ENCODE measurements at places on chromosomes 3 and 15.

- no peak for DNase-seq
Observed at GRCh38 chr15:78533331-78533730, 6.9 kb upstream of the PSMA4 start.

DNA sequence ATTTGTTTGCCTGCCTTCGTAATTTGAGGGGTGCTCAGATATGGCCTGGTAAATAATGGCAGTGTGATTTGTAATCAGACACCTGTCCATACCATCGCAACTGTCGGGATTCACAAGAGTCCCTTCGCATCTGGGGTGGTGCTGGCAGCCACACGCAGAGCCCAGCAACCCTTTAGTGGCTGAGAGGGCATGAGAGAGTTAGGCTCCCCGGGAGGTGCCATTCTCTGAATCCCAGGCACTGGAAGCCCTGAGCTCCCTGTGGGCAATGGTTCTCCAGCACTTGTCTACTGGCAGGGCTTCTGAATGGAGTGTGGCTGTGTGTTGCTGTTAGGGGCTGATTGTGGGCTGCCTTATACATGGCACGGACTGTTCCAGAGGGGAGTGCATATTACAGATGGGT is 230.1 kb downstream of the EBLN2 start:
- no peak for DNase-seq

DNA sequence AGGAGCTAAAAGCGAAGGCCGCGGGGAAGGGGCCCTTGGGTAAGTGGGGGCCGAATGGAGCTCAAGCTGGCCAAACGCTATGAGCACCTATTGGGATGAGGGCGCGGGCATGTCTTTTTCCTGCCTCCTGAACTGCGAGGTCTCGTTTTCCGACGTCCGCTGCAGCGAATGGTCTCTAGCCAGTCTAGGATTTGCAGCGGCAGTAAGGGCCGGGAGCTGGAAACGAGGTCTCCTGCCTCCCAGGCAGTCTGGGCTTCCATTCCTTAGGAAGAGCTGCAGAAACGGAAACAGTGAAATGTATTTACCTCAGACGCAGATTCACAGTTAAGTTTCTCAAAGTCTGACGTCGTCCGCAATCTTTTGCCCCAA is 517 bp downstream of the TMA7 start:
- no peak for DNase-seq

DNA sequence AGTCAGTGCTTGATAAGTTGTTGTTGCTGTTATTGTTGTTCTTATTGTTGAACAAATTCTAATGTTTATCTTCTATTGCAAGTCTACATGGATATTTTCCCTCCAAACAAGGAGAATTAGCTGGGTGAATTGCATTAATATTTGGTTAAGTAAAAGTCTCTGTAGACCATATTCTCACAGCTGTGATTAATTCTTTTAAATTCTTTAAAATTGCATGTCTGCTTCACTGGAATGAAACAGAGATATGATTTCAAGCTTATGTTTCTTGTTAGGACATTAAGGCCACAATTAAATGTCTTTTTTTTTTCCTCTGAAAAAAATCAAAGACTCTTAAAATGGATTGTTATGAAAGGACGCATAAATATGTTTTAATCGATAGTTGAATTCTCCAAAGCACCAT is 153.4 kb downstream of the EBLN2 start:
- no peak for DNase-seq

DNA sequence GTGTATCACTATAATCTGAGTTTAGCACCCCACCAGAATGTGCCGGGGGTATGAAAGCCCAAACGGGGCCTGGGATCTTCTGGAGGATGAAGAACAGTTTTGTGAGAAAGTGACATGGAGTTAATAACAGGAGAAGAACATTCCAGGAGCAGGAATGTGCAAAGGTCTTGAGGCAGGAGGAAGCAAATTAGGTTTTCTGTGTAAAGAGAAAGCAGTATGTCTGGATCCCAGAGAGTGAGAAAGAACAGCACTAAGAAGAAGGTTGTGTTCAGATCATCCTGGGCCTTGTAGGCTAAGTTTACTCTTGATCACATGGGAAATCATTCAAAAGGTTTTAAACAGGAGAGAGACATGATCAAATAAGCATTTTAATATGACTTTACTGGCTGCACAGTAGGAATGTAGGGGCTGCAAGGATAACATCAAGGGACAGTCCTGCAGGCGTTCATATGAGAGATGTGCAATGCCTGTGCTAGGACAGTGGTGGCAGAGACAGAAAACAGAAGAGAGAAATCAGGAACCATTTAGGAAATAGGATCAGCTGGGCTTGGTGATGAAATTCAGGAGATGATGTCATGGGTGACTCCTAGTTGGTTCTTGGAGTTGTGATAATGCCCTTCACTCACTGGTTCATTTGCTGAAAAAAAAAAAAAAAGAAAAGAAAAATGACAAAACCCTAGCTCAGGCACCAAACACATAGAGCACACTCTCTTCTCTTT is 113.5 kb downstream of the TNIK start:
- no peak for DNase-seq

GRCh38 chr3:173793963-173794362 is 396.4 kb downstream of the NLGN1 start:
- no peak for DNase-seq

GRCh38 chr15:86161250-86161649 is 81.6 kb downstream of the AGBL1 start:
- DNase-seq = no peak

DNA sequence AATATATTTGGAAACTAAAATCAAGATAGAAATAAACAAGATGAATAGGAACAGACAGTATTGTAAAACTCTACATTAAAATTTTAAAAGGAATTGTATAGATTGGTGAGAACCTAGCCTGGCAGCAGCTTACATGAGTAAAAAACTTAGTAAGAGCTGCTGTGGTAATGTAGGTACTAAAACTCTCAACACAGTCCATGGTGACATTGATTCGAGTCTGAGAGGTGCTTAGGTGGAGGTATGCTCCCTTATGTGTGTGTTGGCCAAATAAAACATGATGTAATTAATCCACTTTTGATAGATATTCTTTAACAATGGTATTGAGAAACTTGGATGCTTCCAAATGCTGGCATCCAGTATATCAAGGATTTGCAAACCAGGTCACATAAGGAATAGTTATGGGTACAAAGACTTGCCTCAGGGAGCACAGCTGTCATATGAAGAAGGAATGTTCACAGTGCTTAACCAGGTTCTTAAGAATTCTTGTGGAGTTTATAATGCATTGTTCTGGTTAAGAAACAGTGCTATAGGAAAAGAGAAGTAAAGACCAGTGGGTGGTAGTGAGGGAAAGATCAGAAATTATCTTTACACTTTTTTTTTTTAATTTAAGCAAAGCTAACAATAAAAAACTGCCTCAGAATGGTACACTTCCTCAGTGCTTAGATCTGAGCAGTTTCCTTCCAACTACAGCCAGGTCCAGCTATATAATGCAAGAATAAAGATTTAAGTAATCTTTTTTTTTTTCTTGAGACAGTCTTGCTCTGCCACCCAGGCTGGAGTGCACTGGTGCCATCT is 24.6 kb upstream of the IL20RB start:
- no peak for DNase-seq

DNA sequence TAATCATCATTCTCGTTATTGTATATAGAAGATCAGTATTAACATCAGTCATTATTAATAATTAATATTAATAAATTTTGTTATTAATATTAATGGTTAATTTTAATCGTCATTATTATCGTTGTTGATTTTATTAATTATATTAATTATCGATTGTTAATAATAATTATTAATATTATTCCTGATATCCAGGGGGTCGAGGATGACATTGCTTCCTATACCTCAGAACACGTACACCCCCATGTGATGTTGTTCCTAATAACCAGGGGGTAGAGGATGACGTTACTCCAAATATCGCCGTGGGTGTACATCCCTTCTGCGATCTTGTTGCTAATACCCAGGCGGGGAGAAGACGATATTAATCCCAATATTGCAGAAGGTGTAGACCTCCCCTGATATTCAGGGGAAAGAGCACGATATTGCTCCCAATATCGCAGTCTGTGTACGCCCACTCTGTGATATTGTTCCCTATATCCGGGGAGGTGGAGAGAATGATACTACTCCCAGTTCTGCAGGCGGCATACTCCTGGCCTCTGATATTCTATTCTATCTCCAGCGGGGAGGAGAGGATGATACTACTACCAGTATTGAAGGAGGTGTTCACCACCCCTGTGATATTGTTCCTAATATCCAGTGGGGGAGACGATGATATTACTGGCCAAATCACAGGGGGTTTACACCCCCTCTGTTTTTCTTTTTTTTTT is 22.3 kb upstream of the BMF start:
- no peak for DNase-seq

DNA sequence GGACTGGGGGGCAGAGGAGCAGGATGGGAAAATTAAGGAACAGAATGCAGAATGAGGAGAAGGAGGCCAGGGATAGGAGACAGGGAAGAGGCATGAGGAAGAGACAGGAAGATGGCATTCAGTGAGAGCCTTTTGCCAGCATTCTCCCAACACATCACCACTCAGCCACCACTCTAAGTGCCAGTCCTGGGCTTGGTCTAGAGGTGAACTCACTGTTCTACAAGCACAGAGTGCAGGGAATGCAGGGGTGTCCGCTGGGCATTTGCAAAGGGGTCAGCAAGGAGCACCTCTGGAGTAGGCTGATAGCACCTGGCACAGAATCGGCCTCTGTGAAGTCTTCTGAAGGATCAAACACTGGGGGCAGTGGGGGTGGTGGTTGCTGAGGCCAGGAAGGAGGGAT is 14.6 kb upstream of the IGDCC3 start:
- no peak for DNase-seq

DNA sequence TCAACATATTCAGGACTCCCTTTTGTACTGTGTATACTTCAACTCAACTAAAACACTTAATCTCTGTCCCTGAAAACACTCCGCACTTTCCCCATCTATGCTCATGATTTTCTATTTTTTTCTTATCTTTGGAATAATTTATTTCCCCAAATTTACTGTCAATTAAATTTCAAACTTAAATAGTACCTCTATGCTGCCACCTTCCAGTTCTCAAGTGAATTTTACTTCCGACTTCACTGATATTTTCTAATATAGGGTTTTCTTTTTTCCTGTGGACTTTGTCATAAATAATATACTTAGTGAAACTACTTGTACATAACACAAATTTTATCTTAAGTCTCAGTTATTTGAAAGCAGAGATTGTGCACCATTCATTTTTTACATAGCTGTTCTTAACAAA is 1303.3 kb downstream of the OTOL1 start:
- no peak for DNase-seq

GRCh38 chr15:40151991-40152390 is 8.9 kb upstream of the BUB1B start:
- DNase-seq = no peak

DNA sequence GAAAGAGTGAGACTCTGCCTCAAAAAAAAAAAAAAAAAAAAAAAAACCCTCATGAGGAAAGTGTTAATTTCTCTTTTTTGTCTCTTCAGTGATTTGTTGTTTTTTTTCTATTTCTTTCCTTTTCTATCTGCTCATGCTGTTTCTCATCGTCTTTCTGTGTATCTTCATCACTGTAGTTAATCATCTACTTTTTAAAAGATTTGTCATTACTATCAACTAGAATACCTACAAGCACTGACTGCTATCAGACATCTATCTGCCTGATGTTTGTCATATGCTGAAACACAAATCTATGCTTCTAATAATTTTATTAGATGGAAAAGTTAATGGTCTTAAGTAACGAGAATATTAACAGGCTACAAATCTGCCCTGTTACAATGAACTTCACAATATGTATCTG is 26.8 kb downstream of the CCDC14 start:
- no peak for DNase-seq

DNA sequence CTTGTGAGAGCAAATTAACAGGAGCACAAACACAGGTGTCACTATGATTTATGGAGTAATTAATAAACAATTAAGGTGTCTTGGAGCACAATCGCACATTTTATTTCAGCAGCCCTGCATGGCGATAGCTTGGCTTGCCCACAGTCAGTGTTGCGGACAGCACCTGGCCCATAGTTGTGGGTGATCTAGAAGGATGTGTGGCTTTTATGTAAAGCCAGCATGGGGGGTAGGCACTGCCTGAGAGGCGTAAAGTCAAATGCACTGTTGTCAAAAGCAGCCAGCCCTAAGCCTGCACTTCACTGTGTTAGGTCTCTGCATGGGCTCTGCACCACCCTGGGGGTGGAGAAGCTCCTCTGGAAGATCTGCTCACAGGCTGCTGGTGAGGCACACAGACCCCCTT is 177.4 kb upstream of the PPP2R3A start:
- DNase-seq = no peak
